Activated naive CD8-positive, alpha-beta T cell treated with anti-CD3 and anti-CD28 coated beads, Interleukin-2, amount 10 ng/mL, durations not matched to agents 7 days and 5 days (primary cell): ENCODE measurements at places on chromosomes 4 and X. TPM values are rescaled to one million over a fixed set of nuclear protein-coding genes. Genes with fewer than 3 reads are reported as not detected.
A peak's percentile ranks its signal among the peaks of the same experiment; 100 is the strongest.

Gene ASB9
- 0.71 TPM for total RNA-seq

Gene AWAT2
- not detected for total RNA-seq

- DNase-seq: no peak
Observed at GRCh38 chr4:114615435-114615834, 16.8 kb downstream of the UGT8 start.

DNA sequence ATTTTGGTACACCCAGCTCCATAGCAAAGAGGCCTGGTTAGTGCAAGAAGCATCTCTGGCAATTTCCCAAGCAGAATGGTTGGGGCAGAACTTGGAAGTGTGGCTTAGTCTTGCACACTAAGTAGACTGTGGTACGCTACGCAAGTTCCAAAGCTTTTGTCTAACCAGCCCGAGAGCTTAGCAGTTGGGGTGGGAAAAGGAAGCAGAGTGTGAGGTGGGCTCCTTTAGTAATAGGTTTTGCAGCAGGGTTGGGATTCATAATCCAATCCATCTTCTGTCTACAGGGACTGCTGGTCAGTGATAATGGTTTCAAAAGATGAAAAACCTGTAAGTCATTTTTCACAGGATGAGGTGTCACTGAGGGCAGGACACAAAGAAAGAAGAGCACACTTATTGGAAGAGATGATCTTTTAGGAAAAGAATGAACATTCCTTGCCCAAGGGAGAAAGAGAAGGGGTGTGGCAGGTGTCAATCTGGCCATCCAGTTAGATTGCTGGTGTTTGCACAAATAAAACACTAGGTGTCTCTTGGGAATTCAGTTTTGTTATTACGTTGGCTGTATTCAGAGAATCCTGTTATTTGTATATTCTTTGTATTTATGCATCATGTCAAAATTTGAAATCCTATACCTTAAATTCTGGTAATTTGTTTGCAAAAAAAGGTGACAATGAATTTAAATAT is 244.3 kb downstream of the GPAT3 start:
- no peak for DNase-seq

- DNase-seq: no peak
Observed at GRCh38 chrX:12892716-12893115, 13.7 kb upstream of the TLR8 start.

DNA sequence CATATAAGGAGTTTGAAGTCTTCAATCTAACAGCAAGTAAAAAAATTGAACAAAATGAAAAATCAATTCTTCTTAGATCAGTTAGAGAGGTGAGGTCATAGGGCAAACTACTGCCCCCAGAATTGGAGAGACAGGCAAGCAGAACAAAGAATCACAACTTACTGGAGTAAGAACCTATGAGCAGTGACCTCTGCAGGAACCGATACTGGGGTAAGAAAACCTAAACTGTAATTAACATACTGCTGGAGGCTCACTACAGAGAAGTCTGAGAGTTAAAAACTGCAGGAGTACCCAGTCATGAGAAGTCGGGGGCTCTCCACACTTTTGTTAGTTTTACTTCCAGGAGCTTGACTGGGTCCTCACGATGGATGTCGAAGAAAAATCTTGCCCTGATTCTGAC is 16.0 kb downstream of the CLDN22 start:
- no peak for DNase-seq

GRCh38 chr4:8394806-8395205 is 45.7 kb downstream of the ACOX3 start:
- no peak for DNase-seq

DNA sequence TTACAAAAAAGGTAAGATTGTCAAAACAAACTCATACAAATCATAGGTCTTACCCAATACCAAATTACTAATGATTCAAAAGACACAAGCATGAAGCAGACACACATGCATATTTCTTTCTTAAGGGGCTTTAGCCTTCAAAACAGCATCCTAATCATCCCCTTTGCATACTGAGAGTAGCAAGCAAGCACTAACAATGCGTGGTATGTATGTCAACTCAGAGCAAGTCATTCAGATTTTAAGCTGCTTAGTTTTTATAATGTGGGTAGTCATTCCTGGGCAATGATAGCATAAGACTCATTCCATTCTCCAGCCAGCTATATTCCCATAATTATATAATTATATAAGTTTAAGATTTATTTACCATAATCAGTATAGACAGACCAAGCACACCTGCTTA is 219.6 kb downstream of the DKK2 start:
- no peak for DNase-seq

GRCh38 chr4:33954759-33955158 is 2289.6 kb downstream of the ARAP2 start:
- DNase-seq: no peak

- no peak for DNase-seq
Observed at GRCh38 chr4:147009875-147010274, 64.2 kb upstream of the TTC29 start.

DNA sequence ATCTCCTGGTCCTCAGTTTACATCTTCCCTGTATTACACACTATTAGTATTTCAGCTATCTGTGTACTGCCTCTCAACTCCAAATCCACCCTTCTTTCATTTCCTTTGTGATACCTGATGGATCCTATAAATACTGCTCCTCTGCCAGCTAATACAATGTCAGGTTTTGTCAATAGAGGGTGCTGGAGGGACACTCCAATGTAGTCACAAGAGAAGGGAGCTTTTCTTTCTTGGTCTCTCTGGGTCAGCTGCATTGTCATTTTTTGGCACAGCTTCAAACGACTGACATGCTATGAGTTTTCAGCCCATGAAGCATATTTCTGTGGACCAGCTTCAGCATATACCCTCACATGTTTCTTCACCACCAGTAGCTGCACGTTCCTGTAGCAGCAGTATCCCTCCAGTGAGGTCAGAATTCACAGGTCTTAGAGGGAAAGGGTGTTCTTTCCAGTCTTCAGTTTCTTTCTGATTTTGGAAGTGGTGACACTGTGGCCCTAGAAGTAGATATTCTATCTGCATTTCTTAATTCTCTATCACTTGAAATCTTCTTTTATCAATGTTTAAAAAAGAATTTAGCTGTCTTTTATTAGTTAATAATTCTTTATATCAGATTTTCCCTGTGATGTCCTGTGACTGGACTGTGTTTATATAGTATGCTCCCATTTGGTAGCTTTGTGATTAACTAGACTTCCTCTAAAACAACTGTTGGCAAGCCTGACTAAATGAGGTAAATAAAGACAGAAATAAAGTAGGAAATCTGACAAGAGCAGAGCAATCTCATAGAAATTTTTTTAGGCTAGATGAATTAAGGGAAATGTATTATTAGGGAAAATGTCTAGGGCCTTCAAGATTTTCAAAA is 60.6 kb downstream of the GABRA2 start:
- no peak for DNase-seq

DNA sequence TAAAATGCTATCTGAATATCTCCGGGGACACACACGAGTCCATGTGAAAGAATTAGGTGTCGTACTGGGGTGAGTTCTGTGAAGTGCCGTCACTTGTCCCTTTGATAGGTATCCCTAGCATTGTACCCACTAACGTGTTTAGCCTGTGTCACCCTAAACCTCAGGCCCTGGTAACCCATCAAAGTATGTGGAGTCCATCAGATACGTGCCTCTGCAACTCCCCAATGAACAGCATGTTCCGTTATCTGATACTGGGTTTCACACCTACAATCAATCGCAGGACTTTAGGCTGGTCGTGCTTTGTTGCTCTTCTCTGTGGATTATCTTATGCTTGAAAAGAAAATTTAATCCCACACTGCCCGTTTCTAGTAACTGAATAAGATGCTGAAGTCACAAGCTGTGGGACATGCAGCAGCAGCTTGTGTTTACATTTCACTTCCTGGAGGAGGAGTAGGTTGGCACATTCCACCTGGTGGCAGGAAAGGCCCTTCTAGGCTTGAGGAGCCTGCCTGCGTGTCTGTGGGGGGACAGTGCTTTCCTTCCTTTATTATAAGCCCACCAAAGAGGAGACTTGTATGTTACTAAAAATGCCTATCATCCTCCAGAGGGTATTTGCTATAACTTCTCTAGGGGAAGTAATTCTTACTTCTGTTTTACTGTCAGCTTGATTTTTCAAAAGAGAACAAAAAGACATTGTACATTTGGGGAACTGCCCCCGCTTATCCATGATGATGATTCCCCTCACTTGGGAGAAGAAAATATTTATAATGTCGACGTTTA is 127.2 kb downstream of the FNIP2 start:
- no peak for DNase-seq

DNA sequence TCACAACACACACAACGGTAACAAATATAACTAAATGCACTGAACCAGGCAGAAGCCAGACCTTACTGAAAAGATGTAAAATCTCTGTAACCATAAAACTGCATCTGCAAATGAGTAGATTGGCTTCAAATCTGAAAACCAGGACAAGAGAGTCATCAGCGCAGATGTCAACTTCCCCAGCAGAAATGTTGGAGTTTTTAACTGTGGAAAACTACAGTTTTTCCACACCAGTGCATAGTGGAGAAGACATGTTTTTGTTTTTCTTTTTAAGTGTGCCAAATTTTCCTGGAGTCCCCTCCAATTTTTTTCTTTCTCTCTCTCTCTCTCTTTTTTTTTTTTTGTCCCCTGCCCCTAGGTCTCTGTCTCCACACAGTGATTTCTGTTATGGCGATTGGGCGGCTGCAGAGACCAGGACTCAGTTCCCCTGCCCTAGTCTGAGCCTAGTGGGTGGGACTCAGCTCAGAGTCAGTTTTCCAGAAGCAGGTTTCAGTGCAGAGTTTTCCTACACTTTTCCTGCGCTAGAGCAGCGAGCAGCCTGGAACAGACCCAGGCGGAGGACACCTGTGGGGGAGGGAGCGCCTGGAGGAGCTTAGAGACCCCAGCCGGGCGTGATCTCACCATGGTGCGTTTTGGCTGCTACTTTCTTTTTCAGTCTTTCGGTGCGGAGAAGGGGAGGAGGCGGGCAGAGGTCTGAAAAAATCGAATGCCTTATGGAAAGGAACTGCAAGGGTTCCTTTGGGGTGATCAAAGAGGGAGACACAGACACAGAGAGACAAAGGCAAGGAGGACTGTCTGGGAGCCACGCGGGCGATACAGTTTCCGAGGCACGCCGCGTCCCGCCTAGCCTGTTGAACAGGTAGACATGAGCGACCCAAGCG is at the start of gene GUCY1A1:
TSS of gene GUCY1A1 (plus strand) at position 505 of the 878 bp plus-strand sequence. CDS start 30,020 bp downstream, outside the sequence.
- peak; percentile 28 for DNase-seq

DNA sequence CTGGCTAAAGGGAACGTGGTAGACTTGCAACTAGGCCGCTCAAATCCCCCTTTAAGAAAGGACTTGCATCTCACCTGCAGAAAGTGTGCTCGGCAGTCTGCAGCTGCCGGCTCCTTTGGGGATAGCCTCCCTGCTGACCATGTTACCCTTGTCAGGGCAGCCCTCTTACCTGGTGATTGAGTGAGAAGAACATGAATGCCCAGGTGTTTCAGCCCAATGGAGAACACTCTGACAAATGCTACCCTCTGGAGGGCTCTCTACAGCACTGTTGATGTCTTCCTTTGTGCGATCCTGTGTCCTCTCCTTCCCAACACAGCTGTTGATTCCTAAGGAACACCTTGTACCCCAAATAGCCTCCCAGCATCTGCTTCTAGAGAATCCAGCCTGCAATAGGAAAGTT is 178.7 kb upstream of the LDB2 start:
- no peak for DNase-seq

DNA sequence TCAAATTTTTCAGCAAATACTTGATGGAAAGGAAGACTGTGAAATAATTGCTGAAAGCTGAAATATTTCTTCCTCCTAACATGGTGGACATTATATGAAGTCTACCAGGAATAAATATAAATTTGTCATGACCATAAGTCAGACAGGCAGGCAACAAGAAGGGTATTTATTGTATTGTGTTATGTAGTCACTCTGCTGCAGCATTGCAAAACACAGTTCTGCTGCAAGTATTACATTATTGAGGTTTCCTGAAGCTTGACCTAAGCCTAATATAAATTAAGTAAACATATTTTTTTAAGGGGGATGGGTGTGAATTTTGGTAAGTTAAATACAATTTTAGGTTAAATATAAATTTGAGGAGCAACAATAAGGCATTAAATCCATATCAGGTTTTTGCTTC is 60.2 kb upstream of the MAOA start:
- no peak for DNase-seq

- DNase-seq: peak; percentile 30
Observed at GRCh38 chrX:81120936-81121371, 80.8 kb downstream of the HMGN5 start.

- no peak for DNase-seq
Observed at GRCh38 chr4:61555789-61556188, 355.7 kb downstream of the ADGRL3 start.

- DNase-seq: no peak
Observed at GRCh38 chr4:15457406-15458201, 12.1 kb upstream of the CC2D2A start.

DNA sequence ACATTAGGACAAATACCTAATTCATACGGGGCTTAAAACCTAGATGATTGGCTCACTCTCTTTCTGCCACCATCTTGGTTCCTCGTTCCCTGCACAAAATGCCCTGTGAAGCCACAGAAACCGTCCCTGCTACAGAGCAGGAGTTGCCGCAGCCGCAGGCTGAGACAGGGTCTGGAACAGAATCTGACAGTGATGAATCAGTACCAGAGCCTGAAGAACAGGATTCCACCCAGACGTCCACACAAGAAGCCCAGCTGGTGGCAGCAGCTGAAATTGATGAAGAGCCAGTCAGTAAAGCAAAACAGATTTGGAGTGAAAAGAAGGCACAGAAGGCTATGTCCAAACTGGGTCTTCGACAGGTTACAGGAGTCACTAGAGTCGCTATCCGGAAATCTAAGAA is 34.3 kb downstream of the TRIM61 start:
- DNase-seq: no peak

DNA sequence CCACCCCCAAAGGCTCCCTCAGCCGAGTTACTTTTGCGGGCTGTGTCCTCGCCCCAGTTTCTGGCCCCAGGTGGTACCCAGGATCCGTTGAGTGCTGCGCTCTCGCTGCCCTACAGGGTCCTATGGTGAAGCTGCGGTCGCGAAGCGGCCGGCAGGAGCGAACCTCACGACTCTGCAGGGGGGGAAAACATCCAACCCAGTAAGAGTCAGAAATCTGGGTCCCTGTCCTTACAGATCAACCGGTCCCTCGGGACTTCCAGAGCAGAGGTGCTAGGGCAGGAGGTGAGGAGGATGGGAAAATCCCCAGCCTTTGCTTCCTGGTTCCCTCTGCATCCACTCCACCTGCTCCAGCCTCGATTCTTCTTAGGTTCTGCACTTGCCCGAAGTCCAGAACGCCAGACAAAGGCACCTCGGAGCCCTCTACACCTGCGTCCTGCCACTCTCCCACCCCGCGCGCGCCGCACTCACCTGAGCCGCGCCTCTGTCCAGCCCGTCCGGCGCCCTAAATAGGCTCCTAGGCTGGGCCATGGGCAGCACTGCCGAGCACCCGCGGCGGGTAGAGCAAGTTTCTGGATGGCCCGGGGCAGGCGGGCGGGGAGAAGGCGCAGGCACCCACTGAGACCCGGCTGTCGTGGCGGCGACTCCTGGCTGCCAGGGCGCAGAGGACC is at the start of gene HS3ST1:
TSS of gene HS3ST1 (minus strand) at position 664 of the 668 bp plus-strand sequence. CDS start 28,889 bp downstream, outside the sequence.
- DNase-seq: peak; percentile 27
